Right cardiac atrium (tissue), 5 donors: ENCODE measurements at places on chromosomes 12 and 14.

GRCh38 chr12:113260636-113261300 lies 39.5 kb downstream of the TPCN1 start:
- peak; percentile 18 for DNase-seq

GRCh38 chr12:58847901-58848600 lies 72.3 kb downstream of the LRIG3 start:
- no peak for DNase-seq

GRCh38 chr12:12721814-12722434 lies 4.8 kb downstream of the CDKN1B start:
- DNase-seq, result no peak

DNA sequence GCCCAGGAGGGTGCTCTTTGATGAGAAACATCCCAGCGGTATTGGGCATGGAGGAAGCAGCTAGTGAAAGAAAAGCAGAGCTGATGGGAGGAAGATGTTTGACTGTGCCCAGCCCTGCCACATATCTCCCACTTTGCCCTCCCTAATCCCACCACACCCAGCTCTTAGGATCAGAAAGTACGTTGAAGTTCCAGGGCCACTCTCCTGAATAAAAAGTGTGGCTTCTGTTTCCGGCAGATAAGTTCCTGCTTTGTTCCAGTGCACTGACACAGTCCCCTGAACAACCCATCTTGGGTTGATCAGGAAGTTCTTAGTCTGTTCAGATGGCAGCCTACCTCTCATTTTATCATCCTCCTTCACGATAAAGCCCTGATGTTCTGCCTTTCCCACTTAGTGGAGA lies 16.5 kb downstream of the TPCN1 start:
- no peak for DNase-seq

DNA sequence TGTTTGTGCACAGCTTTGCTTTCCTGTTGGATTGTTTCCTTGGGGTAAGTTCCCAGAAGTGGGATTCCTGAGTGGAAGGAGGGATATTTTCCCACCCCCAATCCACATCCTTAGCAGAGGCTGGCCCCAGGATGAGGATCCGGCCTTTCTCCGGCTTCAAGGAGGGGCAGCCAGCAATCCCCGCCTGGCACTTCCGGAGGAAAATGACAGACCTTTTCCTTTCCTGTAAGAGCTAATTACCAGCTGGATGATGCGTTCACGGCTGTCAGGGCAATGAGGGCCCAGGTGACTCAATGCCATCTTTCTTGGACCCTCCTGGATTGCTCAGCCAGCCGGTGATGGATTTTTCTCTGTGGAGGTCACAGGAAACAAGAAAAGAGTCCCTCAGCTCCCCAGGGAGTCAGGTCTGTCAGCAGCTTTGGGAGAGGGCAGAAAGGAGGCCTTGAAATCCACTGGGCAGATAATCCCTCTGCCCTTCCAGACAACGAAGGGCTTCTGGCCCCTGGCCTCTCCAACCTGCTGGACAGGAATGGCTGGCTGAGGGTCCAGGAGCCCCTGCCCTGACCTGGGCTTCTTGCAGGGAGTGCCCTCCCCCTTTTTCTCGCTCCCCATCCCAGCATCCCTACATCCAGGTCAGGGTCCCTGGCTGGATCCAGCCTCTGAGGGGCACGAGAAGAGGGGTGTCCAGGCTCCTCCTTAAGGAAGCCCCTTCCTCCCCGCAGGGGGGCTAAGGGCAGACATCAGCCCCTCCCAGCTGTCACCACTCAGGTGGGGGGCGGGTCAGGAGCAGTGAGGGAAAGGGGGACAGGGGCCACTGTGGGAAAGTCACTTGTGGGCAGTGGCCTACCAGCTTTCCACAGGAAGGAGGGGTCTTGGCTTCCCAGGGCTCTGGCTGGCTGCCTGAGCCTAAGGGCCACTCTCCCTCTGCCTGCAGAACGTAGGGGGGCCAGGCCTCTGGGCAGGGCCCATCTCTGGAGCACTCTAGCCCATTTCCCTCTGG lies 16.1 kb upstream of the CCDC85C start:
- peak; percentile 75 for DNase-seq

GRCh38 chr12:28963554-28963953 lies 185.5 kb upstream of the FAR2 start:
- DNase-seq, result no peak

DNA sequence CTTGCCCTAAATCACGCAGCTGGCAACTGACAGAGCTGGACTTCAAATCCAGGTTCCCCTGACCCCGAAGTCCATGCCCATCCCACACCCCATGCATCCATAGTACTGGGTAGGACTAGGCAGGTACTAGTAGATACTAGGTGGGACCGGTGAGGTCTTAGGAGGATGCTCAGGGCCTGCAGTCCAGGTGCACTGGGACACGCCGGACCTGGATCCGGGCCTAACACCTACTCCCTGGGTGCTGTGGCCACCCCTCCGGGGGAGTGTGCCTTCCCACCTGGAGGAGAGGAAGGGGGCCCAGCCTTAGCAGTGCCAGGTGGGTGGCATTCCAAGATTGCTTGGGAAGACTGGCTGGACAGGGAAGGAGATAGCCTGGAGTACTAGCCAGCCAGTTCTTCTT lies 64.8 kb downstream of the CACNA1C start:
- no peak for DNase-seq

DNA sequence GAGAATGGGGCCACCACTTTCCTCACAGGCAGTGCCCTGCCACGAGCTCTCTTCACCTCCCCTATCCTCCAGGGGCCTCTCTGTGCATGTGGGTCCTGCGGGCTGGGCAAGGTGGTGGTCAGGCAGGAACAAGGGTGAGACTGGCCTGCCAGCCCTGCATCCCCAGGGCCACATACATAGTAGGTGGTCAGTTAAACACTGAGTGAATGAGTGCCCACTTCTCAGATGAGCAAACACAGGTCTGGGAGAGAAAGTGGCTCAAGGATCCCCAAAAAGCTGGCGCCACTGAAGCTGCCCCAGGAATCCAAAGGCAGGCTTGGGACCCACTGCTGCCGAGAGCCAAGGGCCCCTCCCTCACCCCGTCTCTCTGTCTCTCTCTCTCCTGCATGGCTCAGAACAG lies 51.1 kb downstream of the CCNK start:
- DNase-seq, result no peak

- no peak for DNase-seq
Observed at GRCh38 chr12:2877953-2878732, 1.1 kb downstream of the RHNO1 start.

DNA sequence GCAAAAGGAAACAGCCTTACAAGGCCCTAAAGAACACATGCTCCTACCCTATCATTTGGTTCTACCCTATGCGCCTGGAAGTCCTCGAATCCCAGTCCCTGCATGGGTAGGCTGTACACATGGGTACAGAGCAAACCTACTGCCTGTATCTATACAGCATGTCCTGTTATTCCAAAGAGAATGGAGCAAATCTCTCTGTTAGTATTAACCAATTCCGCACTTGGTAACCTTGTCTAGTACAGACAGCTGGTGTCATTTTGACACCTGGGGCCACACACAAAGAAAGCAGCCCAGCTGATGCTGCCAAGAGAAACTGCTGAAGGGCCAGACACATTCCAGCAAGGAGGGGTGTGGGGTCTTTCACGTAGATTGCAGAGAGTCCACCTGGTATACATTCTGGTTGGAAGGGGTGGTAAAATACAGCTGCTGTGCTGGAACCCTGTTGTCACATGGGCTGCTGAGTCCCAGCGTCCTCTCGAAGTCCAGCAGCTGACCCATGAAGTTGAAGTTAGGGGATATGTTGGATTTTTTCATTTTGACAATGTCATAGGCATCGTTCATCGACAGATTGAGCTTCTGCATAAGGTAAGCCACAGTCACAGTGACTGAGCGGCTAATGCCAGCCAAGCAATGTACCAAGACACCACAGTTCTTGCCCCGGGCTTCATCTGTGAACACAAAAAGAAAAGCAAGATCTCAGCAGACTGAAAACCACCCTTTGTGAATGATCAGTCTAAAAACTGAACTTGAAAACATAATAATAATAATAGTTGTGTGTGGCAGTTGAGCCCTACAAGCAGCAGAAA lies 3.2 kb downstream of the DUSP6 start:
- no peak for DNase-seq

DNA sequence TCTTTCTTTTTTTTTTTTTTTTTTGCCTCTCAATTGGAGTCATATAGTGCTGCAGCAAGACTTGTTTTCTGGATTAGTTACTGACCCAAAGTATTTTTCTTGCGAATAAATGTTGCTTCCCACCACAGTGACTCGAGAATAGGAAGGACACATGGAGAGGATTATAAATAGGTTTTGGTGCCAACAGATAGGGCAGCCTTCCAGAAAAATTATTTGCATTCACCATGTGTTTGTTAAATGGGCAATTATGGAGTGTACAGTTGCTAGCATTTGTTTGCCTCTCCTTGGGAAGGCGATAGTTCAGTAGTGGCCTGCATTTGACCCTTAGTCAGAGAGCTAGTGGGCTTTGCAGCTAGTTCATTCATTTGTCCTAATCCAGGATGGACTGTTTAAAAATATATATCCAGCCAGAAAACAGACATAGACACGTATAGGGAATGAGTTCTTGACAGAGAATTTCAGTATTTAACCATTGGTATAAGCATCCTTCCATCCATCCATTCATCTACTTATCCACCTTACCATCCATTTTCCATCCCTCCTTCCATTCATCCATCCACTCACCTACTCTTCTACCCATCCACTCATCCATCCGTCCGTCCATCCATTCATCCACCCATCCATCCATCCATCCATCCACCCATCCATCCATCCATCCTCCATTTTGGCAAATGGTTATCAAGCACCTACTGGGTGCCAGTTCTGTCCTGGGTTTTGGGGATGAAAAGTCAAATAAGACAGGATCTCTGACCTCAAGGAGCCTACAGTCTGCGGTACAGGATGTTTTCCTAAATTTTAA lies 67.5 kb downstream of the CHST11 start:
- no peak for DNase-seq

- peak; percentile 77 for DNase-seq
Observed at GRCh38 chr14:60249321-60250256, 568 bp downstream of the PPM1A start.

- DNase-seq, result peak; percentile 76
Observed at GRCh38 chr12:113299619-113300237, 35.2 kb downstream of the SLC8B1 start.

DNA sequence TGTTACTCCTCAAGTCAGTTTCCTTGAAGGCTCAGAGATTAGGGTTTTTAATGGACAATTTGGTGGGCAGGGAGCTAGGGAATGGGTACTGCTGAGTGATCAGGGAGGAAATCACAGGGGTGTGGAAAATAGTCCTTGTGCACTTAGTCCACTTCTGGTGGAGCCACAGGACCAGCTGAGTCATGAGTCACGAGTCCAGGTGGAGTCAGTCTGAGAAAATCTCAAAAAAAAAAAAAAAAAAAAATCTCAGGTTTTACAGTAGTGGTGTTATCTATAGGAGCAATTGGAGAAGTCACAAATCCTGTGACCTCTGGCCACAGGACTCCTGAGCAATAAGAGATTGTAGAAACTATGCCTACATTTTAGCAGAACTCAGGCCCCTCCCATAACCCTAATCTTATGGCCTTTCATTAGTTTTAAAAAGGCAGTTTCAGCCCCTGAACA lies 28.2 kb upstream of the AMN1 start:
- DNase-seq, result no peak

- no peak for DNase-seq
Observed at GRCh38 chr12:989051-989450, 2.0 kb upstream of the ERC1 start.

GRCh38 chr14:64760146-64760755 lies 56.0 kb downstream of the PLEKHG3 start:
- peak; percentile 48 for DNase-seq

DNA sequence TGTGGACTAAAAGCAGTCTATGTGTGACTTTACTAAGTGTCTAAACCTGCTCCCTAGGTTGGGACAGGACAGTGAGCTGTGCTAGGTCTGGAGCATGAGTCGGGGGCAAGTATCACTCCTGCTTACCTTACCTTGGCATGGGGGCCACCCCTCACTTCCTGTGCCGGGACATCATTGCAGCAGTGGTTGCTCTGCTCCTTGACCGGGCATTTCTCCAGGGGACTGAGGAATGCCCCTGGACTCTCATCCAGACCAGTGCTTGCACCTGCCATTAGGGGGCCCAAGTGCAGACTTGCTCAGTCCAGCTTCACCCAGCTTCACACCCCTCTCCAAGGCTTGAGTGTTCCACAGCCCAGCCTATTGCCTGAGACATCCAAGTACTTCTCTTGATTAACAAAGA lies 84.7 kb upstream of the NELL2 start:
- no peak for DNase-seq

DNA sequence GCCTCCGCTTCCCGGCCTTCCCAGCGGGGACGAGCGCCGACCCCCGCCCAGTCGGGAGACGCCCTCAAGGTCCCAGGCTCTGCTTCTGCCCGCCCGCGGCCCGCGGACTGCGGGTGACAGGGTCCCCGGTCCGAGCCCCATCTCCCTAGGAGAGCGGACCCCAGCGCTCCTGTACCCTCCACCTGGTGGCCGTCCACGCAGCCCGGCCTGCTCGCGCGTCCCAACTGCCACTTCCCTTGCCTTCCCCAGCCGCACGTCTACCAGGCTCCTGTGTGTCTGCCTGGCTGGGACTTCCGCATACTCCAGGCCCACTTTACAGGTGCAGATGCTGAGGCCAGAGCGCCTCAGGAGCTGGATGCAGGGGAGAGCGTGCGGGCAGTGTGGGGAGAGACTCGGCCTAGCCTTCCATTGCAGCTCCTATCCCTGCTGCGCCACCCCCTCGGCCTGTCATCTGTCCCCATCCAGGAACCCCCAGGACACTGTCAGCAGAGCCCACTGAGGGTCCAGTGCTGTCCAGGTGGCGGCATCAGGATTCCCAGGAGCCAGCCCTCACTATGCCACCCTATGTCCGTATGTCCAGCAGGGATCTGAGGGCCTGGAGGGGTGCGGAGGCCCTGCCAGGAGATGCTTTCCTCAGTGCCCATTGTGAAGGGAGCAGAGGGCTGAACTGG lies 8.0 kb upstream of the ANKRD9 start:
- no peak for DNase-seq

DNA sequence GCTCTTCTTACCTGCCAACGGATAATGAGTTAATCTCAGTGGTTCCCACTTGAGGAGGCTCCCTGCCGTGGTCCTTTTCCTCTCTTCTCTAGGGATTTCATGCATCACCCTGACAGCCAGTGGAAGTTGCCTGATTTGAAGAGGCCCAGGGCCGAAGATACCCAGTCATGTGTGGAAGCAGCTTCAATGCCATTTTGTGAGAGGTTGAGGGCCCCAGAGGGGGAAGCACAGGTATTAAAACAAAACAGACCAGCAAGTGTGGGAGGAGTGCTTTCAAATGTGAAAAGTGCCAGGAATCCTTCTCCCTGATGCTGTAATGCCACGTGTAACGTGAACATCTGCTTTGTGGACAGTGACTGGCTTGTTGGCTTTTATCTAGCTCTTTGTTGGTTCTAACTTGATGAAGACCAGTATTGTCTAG lies 1.5 kb downstream of the TCP11L2 start:
- DNase-seq, result no peak

GRCh38 chr12:132345126-132345525 lies 15.7 kb upstream of the GALNT9 start:
- DNase-seq, result no peak
